ENCODE measurements at places on chromosomes 1 and 21.

- no peak for DNase-seq
These were observed 136.2 kb upstream of the F3 start for GRCh38 chr1:94677714-94678113.

- no peak for DNase-seq
These were observed 87.6 kb downstream of the HMCN1 start for GRCh38 chr1:185821612-185822385.

- no peak for DNase-seq
These were observed 1634.7 kb upstream of the B3GALT2 start for GRCh38 chr1:194821091-194821490.

DNA sequence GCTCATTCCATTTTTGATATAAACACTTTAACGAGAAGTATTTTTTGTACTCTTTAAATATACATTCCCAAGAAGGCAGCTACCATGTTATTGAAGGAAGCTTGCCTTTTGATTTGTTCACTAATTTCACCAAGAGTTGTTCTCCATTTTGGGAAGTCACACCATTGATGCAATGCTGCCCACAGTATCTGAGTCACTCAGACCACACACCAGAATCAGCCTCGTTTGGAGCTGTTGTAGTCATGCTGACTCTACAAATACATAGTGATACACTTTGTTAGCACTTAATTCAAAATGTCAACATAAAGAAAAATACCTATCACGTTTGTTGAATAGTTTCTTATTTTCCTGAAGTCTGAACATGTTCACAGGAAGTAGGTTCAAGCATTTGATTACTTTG lies 78.7 kb downstream of the PAPPA2 start:
- DNase-seq: no peak

- DNase-seq: no peak
These were observed 122.4 kb upstream of the UBE2U start for GRCh38 chr1:64080941-64081562.

- no peak for DNase-seq
These were observed 168.6 kb downstream of the PRDM16 start for GRCh38 chr1:3237570-3237969.

- no peak for DNase-seq
These were observed 16.6 kb downstream of the GPATCH2 start for GRCh38 chr1:217614200-217614712.

GRCh38 chr1:14262637-14263036 lies 335.8 kb upstream of the KAZN start:
- DNase-seq: no peak

- DNase-seq: no peak
These were observed 1.6 kb downstream of the IGSF21 start for GRCh38 chr1:18109058-18109755.

- no peak for DNase-seq
These were observed 101.9 kb upstream of the SLC5A9 start for GRCh38 chr1:48120621-48121020.

DNA sequence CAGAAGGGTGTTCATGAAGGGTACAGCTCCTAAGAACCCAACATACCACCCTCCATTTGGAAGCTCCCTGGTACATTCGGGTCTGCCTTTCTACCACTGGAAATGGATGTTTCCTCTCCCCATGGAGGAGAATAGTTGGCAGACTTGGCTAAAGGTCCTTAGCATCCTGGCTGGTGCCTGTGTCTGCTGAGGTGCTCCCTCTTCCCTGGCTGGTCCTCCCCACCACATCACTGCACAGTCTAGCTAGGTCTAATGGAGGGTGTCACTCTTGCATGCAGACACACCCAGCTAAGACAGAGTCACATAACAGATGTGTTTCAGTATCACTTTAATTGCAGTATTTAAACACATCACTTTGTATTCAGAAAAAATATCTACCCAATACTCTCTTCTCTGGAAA lies 24.7 kb downstream of the CD34 start:
- DNase-seq: no peak

GRCh38 chr1:1760715-1761114 lies 17.6 kb downstream of the NADK start:
- no peak for DNase-seq

GRCh38 chr1:232211149-232211548 lies 418.8 kb downstream of the SIPA1L2 start:
- no peak for DNase-seq

DNA sequence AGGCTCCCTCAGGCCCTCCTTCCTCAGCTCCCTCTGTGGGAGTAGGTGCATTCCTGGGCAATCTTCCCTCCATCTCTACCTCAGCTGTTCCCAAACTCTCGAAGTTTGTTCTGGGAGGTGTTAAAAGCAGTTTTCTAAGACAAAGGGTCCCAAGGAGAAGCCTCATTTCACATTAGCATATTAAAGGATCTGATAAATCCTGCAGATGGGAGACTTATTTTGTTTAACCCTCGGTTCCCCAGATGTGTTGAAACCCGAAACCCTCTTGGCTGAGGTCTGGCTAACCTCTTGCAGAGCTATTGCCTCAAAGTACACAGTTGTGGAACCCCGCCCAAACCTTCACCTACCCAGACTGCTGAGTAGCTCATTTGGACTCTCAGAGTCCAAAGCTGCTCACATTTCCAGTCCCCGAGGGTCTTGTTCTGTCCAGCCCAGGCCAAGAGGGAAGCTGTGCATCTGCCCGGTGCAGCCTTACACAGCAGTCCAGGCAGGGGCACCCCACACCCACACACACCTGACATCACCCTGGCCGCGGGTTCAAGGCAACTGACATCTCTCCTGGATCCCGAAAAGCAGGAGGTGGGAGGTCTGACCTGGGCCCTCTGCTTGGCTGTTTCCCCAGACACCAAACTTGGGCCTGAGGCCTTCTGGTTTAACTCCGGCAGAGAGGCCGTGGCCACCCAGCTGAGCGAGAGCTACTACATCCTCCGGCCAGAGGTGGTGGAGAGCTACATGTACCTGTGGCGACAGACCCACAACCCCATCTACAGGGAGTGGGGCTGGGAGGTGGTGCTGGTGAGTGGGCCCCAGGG lies 19.5 kb upstream of the SELENON start:
- no peak for DNase-seq

- DNase-seq: no peak
These were observed 26.5 kb downstream of the CNIH4 start for GRCh38 chr1:224383218-224383617.

DNA sequence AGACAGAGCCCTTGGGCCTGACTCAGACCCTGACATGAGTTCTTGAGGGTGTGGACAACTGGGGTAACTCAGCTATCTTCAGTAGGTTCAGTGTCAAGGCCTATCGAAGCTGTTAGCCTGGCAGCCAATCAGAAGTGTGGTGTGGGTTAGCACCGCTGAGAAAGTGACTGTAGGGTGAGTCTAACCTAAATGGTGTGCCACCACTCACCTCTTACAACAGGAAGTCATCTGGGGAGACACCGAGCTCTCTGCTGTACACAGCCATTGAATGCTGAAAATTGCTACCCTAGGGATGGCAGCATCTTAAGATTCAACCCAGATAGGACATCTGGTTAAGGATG lies 44.6 kb downstream of the RASSF5 start:
- DNase-seq: no peak
